GM19239 (cell line): ENCODE measurements at places on chromosomes 13 and 19.

DNA sequence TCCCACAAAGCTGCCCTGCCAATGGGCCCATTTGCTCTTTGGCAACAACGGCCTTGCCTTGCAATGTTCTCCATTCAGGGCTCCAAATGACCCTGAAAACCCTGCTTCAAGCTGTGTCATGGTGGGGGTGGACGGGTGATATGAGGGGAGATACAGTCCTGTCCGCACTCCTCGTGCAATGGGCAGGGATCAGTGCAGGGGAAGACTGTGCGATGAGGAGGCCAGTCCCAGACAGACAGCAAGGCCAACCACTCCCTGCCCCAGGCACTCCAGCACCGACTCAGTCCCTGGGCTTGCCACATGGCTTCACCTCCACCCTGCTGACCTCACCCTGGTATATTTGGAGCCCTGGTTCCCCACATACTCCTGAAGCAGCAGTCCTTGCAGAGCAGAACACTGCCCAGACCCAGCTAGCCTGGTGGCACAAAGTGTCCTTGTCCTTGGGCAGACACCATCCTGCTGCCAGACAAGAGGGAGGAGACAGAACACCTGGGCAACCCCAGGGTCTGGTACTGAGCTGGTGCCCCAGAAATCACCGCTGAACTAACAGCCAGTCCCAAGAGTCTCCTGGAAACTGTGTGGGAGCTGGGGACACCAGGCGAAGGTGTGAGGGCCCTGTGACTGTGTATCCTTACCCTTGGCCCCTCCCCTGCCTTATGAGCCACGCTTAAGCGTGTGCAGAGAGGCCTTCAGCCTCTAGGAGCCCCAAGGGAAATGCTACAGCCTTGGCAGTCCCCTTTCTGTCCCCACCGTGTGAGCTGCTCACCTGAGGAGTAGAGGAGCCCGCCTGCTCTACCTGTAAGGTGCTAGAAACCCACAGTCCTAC, 9.1 kb upstream of the SLC35E1 start:
- DNase-seq = no peak

GRCh38 chr13:105678072-105678471, 857.4 kb downstream of the EFNB2 start:
- no peak for DNase-seq

GRCh38 chr13:36355632-36356031, 9.4 kb upstream of the SPART start:
- no peak for DNase-seq

DNA sequence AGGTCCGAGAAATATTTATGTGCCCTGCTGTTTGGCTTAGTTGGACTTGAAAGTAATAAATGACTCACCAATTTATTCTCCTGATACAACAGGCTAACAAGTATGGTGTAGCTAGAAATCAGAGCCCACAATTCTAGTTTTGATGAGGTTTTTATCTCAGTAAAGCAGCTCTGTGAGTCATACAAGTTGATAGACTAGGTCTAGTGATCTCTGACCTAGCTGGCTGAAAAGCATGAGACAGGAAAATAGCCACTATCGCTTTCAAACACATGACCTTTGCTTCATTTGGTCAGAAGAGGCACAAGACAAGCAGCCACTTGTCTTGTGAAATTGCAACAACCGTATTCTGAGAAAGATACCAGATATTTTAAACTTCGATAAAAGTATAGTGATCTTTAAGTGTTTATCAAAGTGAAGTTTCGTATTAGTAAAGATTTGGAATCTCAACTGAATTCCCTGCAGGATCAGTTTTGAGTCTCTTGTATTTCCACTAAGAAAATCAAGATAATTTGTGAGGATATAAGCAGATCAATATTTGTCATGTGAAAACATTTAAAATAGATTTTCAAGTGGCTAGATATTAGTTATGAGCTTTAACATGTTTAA, 126.7 kb downstream of the MAB21L1 start:
- DNase-seq = no peak

GRCh38 chr13:85990397-85990796, 191.2 kb upstream of the SLITRK6 start:
- no peak for DNase-seq

GRCh38 chr13:60402022-60402421, 5.0 kb downstream of the TDRD3 start:
- DNase-seq = no peak

DNA sequence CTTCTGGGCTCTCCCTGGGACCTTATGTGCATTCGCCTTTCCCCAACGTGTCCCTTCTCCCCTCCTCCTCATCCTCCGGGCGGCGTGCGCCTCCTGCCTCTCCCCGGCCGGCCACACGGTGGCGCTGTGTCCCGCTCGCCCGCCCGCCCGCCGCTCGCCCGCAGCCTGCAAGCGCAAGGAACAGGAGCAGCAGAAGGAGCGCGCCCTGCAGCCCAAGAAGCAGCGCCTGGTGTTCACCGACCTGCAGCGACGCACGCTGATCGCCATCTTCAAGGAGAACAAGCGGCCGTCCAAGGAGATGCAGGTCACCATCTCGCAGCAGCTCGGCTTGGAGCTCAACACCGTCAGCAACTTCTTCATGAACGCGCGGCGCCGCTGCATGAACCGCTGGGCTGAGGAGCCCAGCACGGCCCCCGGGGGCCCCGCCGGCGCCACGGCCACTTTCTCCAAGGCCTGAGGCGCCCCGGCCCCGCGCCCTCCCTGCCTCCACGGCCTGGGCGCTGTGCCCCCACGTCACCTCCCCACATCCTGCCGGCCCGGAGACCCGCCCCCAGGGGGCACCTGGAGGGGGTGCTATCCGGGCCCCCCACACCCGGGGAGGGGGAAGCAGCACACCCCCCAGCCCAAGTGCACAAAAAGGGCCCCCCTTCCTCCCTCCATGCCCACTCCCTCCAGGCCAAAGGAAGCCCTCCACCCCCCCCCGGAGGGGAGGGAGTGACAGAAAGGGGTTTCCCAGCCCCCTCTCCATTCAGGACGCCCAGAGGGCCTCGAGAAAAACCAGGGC, 21.9 kb downstream of the ONECUT3 start:
- DNase-seq = no peak

- DNase-seq = no peak
Observed at GRCh38 chr13:93925990-93926389, 553.5 kb downstream of the DCT start.

DNA sequence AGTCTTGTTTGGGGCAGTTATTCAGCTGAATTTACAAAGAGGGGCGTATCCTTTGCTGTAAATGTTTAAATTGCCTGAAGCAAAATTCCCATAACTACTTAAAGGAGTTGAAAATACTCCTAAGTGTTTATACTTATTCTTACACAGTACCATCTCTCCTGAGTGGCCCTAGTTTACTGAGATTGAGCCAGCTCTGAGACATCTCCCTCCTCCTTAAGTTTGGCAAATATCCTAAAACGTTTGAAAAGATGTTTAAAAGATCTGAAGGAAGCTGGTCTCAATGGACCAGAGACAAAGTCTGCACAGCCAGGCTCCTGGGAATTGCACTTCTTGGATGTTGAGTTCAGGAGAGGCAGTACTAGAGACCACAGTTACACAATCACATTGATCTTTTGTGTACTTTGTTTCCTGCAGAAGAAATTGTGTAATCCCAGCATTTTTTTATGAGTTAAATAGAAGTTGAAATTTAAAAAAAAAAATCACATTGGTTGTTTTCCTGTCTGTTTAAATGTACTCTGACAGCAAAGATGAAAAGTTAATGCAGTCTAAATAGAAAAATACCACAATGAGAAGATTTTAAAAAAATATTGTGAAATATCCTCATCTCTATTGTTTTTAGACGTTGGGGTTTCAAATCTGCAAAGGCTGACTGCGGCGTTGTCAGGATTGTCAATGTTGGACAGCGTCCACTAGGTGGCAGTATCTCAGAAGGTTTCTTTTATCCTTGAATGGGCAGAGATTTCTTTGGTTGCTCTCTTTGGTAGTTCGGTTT, 20.7 kb downstream of the TNFSF11 start:
- DNase-seq = peak; percentile 52

DNA sequence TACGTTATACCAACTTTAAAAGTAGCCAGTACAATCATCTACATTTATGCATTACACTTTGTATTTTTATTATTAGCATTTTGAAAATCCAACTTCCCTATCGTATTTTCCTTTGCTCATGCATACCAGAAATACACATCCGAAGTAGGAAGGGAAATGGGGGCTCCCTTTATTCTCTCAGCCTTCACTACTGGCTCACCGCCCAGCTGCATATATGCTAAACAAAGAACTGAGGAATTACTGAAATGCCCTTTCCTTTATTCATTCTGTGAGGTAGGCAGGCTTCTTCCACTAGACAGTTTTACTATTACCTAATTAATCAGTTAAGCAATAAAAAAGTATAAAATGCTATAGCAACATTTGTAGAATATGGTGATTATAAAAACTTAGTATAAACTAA, 291.6 kb downstream of the KLF12 start:
- no peak for DNase-seq

DNA sequence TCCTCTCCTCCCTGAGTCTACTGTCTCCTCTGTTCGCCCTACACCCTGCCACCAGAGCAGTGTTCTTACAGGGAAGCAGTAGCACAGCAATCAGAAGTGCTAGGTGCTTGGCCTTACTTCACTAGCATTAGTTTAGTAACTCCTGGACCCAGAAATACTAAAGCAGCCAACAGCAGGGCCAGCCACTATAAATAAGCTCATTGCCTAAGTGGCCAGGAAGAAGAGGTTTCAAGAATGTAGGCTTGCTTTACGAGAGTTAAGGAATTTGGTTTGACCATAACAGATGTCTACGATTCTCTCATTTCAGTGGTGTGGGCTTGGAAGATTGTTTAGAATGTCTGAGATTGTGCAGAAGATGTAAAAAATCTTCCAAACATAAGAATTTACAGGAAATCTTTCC, 103.3 kb downstream of the ZAR1L start:
- no peak for DNase-seq

GRCh38 chr19:16398530-16399249, 73.1 kb downstream of the EPS15L1 start:
- DNase-seq = no peak

DNA sequence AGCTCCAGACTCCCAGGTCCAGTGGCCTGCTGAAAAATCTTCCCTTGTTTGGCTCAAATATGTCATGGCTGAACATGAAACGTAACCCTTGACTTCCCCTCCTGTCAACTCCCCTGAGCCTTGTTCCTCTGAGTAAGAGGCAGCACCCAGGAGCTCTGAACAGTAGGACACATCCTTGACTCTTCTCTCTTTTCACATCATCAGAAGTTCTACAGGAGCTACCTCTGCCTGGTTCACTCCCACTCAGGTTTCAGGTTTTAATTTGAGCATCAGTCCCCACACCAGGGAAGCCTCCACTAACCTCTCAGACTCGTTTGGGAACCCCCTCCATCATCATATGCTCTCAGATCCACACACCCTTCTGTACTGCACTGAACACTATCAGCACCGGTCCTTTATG, 30.3 kb downstream of the ZNF823 start:
- DNase-seq = no peak

- no peak for DNase-seq
Observed at GRCh38 chr13:28031220-28031895, 42.9 kb upstream of the URAD start.

DNA sequence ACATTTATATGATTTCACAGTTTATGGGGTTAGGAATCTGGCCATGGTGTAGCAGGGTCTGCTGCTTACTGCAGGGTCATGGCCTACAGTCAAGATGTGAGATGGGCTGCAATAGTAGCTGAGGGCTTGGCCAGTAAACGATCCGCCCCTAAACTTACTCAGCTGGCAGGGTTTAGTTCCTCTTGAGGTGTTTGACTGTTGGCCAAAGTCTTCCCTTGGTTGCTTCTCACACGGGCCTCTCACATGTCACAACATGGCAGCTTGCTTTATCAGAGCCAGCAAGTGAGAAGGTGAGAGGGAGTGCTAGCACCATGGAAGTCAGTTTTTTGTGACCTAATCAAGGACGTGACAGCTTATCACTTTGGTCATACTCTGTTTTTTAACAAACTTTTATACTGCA, 77.1 kb downstream of the DNAJC3 start:
- DNase-seq = no peak

- no peak for DNase-seq
Observed at GRCh38 chr19:35793381-35794165, 18.2 kb downstream of the ARHGAP33 start.

DNA sequence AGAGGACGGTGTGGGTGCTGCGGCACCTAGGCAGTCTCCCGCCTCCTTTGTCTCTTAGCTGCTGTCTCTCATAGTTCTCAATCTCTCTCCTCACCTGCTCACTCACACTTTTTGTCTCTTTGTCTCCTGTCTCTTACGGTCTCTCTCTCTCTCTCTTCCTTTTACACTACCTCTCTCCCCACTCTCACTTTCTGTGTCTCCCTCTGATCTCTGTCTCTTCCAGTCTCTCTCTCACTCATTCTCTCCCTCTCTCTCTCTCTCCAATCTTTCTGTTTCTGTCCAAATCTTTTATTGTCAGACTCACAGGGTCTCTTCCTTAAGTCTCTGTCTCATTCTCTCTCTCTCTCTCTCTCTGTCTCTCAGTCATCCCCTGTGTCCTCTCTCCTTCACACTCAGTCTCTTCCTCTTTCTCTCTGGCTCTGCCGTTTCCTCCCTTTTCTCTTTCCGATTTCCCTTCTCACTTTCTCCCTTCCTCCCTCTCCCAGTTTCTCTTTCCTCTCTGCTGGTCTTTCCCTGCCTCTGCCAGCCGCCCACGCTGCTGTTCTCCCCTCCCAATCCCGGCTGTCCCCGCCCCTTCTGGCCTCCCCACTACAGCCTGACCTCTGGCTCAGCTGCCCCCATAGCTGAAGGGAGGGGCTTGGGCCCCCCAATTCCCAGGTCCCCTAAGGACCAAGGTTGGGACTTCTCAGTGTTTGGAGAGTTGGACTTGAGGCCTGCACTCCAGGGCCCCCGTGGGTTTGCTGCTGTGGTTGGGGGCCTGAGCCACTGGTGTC, at the start of gene PLEKHA4:
TSS of gene PLEKHA4 (minus strand) at position 504 of the 773 bp plus-strand sequence. CDS start 997 bp downstream, outside the sequence.
- DNase-seq = no peak

DNA sequence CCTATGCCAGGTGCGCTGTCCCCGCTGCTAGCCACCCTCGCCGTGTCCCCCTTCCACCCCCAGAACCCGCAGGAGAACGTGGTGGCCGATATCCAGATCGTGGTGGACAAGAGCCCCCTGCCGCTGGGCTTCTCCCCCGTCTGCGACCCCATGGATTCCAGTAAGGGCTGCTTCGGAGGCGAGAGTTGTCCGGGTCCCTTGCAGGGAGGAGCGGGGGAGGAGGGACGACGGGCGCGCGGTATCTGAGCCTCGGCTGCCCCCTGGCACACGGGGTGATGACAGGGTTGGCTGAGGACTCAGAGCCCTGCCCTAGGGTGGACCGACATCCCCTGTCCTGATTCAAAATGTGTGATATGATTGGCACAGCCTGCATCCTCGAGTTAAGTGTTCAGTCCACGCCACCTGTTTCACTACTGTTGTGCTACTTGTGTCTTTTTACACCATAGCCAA, 653 bp downstream of the MVB12A start:
- DNase-seq = no peak

GRCh38 chr19:56309511-56310185, 5.0 kb downstream of the ZSCAN5A start:
- peak; percentile 17 for DNase-seq

- no peak for DNase-seq
Observed at GRCh38 chr13:52776726-52777125, 37.1 kb upstream of the CNMD start.

GRCh38 chr13:25738342-25739196, 313.2 kb downstream of the SHISA2 start:
- no peak for DNase-seq

- peak; percentile 41 for DNase-seq
Observed at GRCh38 chr19:17555929-17556813, 722 bp downstream of the COLGALT1 start.
